ENCODE measurements at places on chromosomes 7 and 10.

- DNase-seq: no peak
These were observed 5.4 kb downstream of the PPIA start for GRCh38 chr7:44801890-44802289.

DNA sequence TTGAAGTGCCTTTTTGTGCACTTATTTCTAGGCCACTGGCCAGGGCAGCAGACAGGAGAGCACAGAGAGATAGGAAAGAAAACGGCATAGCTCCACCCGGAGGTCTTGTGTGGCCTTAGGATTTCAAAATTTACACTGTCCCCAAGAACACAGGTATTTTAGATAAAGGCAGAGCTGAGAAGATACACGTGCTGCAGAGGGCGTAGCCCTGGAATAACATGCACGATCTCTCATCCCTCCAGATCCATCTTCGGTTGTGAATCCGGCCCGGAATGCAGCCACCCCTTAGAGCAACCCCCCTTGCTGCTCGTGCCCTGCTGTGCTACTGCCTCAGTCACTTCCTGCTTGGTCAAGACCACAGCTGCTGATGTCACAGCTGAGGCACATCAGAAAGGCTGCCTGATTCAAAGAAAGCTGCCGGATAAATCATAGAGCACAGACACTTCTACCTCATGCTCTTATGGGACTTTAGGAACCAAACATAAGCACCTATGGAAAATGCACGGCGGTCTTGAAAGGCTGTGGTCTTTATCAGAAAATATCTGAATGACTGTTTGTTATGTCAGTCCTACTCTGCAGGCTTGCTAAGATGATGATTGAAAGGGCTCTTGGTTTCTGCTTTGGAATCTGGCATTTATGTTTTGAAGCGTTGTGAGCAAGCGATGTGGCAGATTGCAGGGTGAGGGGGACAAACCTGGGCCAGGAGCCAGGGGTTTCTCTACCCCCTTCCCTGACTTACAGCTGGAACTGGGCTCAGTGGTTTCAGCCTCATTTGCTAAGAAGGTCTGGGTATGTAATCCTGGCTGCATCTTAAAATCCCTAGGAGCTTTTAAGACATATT, 152.0 kb downstream of the SVIL start:
- DNase-seq: no peak

DNA sequence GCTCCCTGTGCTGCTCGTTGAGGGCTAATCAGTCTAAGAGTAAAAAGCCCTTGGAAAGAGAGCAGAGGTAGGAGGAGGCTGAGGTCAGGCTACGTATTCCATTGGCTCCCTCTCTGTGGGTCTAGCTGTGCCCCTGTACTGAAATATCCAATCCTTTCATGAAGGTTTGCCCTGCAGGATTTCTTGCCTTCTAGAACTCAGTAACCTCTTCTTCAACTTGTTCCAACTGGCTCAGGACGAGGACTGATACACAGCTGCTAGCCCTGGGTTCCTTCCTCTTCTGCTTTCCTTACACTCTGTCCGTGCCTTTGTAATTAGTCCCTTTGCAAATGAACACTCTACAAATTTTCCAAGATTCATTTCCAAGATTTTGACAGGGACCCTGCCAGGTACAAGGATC, 560.5 kb downstream of the ACTR3B start:
- no peak for DNase-seq

GRCh38 chr10:119246862-119247549, 39.6 kb downstream of the GRK5 start:
- DNase-seq: no peak

DNA sequence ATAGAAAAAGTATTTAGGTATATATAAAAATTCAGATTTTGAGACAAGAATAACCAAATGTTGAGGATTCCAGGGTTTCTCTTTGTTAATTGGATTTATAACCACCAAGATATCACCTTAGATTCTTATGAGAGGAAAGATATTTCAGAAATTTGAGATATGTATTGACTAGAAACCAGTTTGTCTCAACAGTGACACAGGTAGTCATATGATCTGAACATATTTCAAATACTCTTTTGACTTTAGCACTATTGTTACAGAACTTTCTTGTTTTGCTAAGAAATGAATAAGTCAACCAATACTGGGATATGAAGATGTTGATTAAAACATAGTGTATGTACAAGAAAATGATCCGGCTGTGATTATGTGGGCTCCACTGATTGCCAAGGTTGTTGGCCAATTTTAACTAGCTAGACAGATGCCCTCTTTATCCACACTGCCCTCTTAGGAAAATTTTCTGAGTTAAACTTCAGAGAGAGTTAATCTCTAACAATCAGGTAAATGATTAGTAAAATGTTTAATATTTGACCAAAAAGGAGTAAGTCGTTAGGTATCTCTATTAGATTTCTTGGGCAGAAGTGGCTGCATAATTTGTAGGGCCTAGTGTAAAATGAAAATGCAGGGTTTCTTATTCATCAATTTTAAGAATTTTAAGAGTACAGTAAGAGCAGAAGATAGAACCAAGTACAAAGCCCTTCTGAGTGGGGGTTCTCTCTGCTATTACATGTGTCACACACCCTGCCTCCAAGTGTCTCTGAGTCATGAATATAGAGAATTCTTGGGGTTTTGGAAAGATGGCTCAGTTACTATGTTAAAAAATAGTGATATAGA, 376.0 kb downstream of the TFEC start:
- DNase-seq: no peak

GRCh38 chr7:37439653-37440026, 9.0 kb downstream of the ELMO1 start:
- DNase-seq: no peak

GRCh38 chr10:6593241-6593671, 13.2 kb upstream of the PRKCQ start:
- no peak for DNase-seq

- no peak for DNase-seq
These were observed 205.9 kb upstream of the SVIL start for GRCh38 chr10:29840516-29841276.

GRCh38 chr10:5413012-5413938, 918 bp downstream of the NET1 start:
- DNase-seq: no peak
